Bladder microvascular endothelial cell (primary cell): ENCODE measurements at places on chromosomes 3 and 15. TPM values are rescaled to one million over a fixed set of nuclear protein-coding genes. Genes with fewer than 3 reads are reported as not detected.

Gene GPR156
- 0.06 TPM in 1 of 2 replicates, not detected in the other for total RNA-seq

Gene MITF
- 0.49 and 3.8 TPM in 2 replicates for total RNA-seq

Gene PCOLCE2
- total RNA-seq = 0.49 and 0.50 TPM in 2 replicates

Gene FOXB1
- total RNA-seq = not detected in 2 replicates

Gene ST8SIA2
- total RNA-seq = 0.16 and 0.31 TPM in 2 replicates

Gene PGBD4
- total RNA-seq = 0.65 and 1.9 TPM in 2 replicates

Gene MYZAP
- 13.9 and 53.4 TPM in 2 replicates for total RNA-seq

Gene ACKR4
- 0.49 and 0.50 TPM in 2 replicates for total RNA-seq

Gene SLC27A2
- 0.16 and 6.2 TPM in 2 replicates for total RNA-seq

Gene TJP1
- total RNA-seq = 67.2 and 149 TPM in 2 replicates

Gene GP5
- 0.06 TPM in 1 of 2 replicates, not detected in the other for total RNA-seq

Gene TLR9
- total RNA-seq = under 0.01 and 0.06 TPM in 2 replicates

Gene SLC9C1
- 0.13 TPM in 1 of 2 replicates, not detected in the other for total RNA-seq

Gene AADACL2
- not detected in 2 replicates for total RNA-seq

Gene CCDC39
- 0.06 TPM in 1 of 2 replicates, not detected in the other for total RNA-seq

Gene STT3B
- 102 and 157 TPM in 2 replicates for total RNA-seq

Gene TTLL13
- total RNA-seq = 0.06 TPM in 1 of 2 replicates, not detected in the other

Gene LYZL4
- total RNA-seq = not detected in 2 replicates

Gene FBXO40
- total RNA-seq = under 0.01 TPM in 1 of 2 replicates, not detected in the other

Gene MME
- total RNA-seq = 4.6 and 13.9 TPM in 2 replicates

Gene NR2C2
- total RNA-seq = 15.1 and 36.3 TPM in 2 replicates

Gene SCAMP5
- 5.3 and 5.9 TPM in 2 replicates for total RNA-seq
